ENCODE measurements at places on chromosomes 2 and 18.
A peak's percentile ranks its signal among the peaks of the same experiment; 100 is the strongest.

- DNase-seq = peak; percentile 84
Observed at GRCh38 chr18:77063260-77063659, 69.3 kb downstream of the MBP start.

DNA sequence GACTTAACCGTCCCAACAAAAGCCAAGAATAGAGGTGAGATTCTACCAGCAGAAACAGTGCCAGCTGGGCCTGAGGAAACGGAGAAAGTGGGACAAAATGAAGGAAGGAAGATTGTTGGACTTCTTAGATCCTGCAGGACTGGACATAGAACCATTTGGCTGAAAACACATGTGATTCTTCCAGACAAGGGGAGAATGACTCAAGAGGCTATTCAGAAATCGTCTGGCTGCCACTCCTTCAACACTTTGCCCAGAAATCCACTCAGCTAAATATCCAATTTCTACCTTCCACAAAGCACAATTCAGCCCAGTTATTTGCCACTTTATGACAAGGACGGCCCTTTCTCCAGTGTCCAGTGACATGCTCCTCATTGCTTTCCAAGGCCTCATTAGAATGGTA is 61.6 kb downstream of the SNORC start:
- no peak for DNase-seq

- DNase-seq = no peak
Observed at GRCh38 chr2:8413589-8414135, 268.2 kb upstream of the ID2 start.

GRCh38 chr18:54766634-54767033 is 61.6 kb upstream of the RAB27B start:
- DNase-seq = no peak

DNA sequence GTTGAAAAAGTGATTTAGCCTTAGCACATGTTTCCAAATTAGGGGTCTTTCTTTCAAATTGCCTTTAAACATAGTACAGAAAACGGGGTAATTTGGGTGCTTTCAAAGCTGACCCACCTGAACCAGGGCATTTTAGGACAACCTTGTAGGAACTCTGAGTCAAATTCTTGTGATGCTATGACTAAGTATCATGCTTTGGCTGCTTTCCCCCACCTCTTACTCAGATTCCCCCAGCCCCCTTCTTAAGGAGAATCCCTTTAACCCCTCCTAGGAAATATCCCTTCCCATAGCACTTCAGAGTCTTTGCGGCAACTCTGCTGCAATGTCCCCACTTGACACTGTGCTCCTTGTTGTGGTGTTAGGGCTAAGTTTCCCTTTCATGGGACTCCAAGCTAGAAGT is 18.6 kb upstream of the KLF7 start:
- DNase-seq = no peak

DNA sequence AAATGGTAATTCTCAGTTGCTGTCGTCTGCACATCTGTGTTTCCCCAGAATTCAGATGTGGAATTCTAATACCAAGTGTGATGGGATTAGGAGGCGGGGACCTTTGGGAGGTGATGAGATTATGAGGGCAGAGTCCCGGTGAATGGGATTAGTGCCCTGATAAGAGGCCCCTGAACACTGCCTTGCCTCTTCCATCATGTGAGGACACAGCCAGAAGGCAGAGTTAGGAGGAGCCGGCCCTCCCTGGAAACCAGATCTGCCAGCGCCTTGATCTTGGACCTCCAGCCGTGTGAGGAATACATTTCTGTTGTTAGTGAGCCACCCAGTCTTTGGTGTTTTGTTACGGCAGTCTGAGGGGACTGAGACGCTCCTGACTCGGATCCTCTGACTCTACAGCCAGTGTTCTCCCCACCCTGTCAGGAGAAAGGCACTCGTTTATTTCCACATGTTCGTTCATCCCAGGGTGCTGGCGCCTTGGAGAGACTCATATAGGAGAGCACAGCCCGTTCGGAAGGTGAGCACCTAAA is 395.0 kb downstream of the ZNF516 start:
- no peak for DNase-seq

DNA sequence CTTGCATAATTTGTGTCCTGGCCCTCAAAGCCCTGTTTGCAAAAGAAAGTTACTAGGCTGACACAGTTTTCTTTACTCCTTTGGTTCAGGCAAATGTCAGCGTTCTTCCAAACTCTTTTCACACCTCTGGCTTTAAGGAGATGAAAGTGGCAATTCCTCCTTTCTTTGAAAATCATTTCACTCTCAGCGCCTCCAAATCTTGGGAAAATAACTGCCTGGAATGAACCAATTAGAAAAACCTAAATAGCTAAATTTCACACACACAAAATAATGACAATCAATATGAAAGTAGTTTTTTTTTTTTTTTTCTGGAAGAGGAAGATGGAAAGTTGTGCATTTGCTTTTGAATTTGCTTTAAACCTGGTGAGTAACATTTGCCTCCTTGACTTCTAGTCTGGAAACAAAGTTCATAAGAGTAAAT is 1.7 kb downstream of the MEIS1 start:
- DNase-seq = no peak

DNA sequence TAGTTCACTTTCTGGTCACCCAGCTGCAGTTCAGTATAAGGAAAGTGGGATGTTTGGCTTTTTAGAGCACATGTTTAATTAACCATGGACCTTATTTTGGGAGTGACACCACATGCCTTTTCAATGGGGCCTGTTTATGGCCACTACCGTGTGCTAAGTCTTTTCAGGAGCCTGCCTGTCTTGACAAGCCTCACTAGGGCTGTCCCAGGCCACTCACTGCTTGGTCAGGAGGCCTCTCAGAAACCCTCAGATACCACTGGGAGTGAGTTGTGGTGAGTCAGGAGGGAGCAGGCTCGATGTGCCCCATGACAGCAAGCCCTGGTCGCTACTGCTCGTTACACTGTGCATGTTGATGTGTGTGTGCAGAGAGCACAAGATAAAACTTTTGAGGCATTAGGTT is 123.0 kb downstream of the MAP4K4 start:
- no peak for DNase-seq

DNA sequence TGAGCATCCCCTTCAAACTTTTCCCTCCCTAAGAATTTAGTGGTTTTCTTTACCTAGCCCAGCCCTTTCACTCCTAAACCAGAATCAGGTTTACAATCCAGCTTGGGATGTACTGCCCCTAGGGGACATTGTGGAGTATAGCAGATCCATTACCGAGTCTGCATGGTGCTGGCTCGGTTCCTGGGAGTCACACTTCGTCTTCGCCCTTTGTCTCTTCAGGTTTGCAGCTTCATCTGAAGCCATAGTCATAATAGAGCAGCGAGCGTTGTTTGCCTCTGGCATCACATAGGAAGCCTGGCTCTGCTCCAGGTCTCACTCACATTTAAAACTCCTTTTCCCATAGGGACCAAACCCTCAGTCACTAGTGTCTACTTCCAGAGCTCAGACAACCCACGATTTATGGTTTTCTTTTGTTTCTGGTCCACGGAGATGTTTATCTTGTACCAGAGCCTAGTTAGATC is 16.8 kb upstream of the LYPD6 start:
- DNase-seq = no peak

GRCh38 chr2:72235497-72236415 is 88.1 kb upstream of the CYP26B1 start:
- no peak for DNase-seq

DNA sequence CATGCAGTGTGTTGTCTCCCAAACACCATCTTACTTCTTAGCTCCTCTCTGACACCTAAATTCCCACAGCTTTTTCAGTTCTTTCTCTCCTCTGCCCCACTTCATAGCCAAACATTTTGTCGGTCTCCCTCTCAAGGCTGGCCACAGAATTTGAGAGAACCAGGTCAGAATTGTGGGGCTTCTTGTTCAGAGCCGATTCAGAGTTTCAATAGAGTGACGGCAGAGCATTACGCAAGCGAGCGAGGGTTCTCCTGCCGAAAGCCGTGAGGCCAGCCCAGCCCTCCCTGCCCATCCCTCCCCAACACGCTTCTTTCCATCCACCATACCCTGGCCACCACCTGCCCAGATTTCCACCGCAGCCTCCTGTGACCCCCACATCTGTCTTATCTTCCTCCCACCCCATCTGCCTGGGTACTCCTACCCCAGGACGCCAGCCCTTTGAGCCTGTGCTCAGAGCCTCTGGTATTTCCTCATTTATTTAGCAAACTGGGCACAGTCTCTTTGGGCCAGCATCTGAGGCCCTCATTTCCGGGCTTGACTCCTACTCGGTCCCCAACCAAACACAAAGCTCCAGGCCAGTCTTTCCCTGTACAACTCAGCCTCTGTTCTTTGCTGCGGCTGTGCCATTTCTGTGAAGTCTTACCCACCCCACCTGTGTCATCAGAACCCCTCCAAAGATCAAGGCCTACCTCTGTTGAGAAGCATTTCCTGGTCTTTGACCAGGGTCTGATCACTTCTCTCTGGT is 70.0 kb upstream of the MAP4K4 start:
- DNase-seq = no peak

GRCh38 chr2:152613235-152613634 is 104.0 kb downstream of the PRPF40A start:
- DNase-seq = no peak

DNA sequence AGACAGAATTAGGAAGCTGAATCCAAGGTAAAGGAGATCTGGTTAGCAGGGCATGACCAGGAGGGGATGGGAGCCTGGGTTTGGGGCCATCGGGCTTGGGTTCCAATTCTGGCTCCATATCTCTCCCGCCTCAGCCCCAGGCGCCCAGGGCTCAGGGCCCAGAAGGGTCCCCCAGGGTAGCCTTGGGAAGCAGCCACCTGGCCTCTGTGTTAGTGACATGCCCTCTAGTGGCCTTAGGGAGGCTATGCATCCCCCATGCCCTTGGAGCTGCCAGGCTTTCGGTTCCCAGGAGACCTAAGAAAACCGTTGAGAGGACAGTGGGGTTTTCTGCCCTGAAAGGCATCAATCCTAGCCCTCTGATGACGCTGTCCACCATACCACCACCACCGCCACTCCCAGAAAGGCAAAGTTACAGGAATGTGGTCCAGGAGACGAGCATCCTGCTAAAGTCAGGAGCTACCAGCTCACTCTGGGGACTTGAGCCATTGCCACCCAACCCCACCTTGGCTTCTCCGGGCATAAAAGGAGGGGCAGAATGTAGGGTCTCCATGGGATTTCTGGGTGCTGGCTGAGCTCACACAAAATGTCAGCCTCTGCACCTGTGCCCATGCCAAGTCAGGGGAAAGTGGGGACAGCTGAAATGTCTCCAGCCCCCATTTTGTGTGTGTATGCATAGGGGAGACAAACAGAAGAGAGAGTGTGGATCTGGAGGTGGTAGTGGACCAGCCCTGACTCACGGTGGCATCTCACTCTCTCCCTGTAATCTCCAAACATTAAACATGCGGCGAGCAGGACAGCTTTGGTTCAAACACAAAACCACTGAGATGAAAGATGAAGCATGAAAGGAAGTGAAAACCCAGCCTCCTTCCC is 56.5 kb downstream of the EMX1 start:
- no peak for DNase-seq

- no peak for DNase-seq
Observed at GRCh38 chr2:72891091-72891818, 4.0 kb downstream of the SPR start.

DNA sequence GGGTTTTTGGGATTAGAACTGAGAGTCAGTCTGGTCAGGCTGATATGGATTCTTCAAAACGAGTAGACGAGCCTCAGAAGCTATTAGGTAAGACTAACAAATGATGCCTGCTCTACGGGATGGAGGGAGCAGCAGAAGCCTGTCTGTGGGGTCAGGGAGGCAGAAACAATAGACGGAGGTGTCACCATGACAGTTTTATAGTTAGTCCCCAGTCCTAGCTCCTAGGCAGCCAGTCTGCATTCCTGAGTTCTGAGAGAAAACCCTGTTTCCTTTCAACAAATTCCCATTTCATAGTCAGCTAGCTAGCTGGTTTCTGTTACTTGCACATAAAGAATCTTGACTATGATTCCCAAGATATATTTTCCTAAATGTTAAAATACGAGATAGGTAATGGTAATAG is 542.1 kb downstream of the PID1 start:
- no peak for DNase-seq

DNA sequence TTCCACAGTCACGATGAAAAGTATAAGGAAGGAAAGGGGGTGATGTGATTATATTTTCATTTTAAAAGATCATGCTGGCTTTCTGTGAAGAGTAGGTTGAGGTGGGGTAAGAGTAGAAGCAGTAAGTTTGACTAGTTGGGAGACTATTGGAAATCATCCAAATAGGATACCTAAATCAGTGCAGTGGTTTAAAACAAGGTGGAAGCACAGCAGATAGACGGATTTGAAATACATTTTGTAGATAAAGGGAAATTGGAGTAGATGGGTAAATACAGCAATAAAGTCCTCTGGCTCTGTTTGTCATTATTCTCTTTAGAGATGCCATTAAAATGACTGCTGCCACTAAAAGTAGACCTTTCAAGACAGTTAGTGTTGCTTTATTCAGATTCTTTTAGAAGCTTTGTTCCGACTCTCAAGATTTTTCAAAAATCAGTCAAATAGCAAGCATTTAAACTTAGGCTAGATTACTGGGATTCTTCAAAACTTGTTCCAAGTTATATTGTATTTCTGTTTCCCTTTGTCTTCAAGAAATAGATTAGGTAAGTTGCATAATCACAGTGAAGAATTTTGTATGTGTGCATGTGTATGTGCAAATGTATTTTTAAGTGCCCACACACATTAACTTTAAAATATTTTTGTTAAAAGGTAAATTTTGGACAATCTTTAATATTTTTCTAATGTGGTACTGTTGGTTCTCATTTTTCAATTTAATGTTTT is 61.7 kb upstream of the DTNA start:
- DNase-seq = no peak

DNA sequence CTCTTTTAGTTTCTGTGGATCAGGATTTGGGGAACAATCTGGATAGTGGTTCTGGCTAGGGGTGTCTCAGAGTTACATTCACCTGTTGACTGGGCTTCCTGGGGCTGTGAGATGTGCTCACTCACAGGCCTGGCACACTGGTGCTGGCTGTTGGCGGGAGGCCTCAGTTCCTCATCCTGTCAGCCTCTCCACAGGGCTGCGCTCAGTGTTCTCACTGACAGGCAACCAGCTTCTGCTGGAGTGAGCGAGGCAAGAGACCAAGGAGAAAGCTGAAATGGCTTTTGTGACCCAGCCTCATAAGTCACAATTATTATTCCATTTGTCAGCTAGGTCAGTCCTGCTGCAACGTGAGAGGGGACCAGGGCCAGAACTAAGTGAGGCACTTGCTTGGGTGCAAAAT is 180.6 kb upstream of the GLI2 start:
- DNase-seq = no peak

GRCh38 chr2:99096728-99097127 is 44.8 kb upstream of the C2orf15 start:
- no peak for DNase-seq

GRCh38 chr2:108222261-108222660 is 17.5 kb upstream of the SULT1C3 start:
- no peak for DNase-seq

- no peak for DNase-seq
Observed at GRCh38 chr2:162211732-162212131, 31.5 kb downstream of the FAP start.

Measured in CD8-positive, alpha-beta T cell (primary cell).